ENCODE measurements at places on chromosomes 4 and X.

- no peak for DNase-seq
Measured at GRCh38 chr4:53784112-53784511, 192.8 kb upstream of the LNX1 start.

- DNase-seq: no peak
Measured at GRCh38 chrX:47196098-47196497, 2.5 kb downstream of the UBA1 start.

- no peak for DNase-seq
Measured at GRCh38 chr4:189828081-189828697, 112.5 kb upstream of the FRG1 start.

- no peak for DNase-seq
Measured at GRCh38 chr4:188993871-188994270, 854.6 kb downstream of the TRIML1 start.

GRCh38 chr4:8198206-8198905, 734 bp upstream of the SH3TC1 start:
- no peak for DNase-seq

DNA sequence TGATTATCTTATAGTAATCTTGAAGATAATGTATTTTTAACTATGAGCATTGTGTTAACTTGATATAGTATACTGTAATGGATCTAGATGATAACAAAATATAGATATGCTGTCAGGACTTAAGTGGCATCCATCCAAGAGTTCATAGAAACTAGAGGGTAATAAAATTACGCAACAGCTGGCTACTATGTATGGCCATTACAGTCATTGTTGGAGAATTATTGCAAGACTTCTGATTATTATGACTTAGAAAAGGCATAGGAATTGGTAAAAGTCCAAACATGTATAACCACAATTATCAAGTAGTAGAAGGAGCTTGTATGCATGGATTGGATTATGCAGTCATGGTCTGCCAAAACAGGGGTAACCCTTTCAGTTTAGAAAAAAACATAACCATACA, 9.5 kb downstream of the OGT start:
- no peak for DNase-seq

DNA sequence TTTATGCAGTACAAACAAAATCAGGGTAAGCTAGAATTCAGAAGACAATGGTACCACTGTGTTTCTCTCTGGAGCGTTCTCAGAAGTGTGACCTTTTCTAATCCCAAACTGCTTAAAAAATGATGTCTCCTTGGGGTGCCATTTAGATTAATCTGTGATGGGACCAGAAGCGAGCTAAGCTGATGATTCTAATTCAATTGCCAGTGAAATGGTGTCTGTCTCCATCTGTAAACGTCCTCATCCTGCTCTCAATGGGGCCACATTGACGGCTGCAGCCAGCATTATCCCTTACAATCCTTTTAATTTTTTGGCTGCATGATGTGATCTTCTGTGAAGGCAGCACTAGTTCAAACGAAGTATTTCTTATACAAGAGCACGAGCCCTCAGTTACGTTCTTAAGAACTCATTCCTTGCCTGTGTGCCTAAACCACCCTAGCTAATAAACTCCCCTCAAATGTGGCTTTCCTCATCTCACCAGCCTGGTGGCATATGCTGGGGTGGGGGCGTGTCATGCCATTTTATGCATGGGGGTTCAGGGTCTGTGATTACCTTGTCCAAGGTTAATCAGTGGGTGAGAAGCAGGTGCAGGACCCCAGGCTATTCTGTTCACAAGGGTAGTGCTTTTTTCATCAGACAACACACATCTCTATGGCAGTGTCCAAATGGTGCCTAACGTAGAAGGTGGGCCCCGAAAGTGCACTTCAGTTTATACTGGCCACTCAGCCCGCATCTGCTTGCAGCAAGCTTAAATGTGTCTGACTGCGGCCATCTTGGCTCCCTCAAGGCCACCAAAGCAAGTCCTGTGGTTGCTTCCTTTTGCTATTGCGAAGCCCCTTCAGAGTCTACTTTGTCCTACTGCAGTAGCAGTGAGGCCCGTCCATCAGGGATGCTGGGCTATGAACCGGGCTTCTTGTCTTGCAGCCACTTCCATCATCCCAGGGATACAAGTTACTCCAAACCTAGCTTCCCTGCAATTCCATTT, 45.7 kb upstream of the SLC2A9 start:
- DNase-seq: no peak

- DNase-seq: no peak
Measured at GRCh38 chr4:25421816-25422525, 44.9 kb downstream of the ANAPC4 start.

- DNase-seq: no peak
Measured at GRCh38 chr4:184893801-184894571, 68.2 kb upstream of the ACSL1 start.

DNA sequence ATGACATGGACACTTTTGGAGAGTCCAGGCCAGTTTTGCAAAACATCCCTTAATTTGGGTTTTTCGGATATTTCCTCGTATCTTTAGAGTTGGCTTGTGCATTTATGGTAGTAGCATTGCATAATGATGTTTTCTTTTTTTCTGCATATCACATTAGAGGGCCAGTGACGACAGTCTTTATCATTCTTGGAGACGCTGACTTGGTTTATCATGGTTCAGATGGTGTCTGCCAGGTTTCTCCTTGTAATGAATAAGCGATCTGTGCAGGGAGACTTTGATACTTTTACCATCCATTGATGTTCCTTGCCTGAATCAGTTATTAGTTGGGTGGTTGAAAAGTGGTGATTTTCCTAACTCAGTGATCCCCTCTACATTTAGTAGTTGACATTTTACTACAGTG, 46.6 kb downstream of the KIAA0232 start:
- no peak for DNase-seq

DNA sequence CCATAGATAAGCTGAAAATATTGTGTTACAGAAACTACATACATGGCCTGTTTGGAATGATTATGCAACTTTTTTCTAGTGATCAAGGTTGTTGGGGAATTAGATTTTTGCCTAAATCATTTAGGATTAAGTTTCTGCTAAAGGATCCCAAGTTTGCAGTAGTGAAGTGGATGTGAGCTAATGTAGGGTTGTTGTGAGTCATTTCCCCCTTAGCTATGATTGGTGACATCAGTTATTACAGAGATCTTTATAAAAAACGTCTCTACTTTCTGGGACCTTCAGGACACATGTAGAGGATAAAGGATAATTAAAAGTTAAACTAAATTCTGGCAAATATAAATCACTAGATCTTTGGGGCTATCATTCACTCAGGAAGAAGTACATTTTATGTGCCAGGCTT, 133.3 kb downstream of the GATB start:
- no peak for DNase-seq

DNA sequence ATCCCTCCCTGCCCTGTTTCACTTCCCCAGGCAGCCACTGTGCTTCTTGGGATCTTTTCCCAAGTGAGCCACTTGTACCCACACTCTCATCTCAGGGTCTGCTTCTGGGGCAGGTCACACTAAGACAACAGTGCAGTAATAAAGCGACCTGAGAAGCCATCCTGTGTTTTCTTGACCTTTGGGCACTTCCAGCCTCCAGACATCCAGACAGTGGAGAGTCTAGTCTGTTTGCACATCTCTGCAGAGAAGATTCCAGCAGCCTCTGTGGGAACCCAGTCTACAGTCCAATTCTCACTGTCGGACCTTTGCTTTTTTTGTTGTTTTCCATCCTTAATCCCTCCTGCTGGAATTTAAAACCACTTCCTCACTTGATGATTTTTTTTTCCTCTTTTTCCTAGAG, 50.3 kb upstream of the ATP6AP2 start:
- DNase-seq: no peak

- no peak for DNase-seq
Measured at GRCh38 chr4:119655111-119655837, 26.7 kb upstream of the PDE5A start.

DNA sequence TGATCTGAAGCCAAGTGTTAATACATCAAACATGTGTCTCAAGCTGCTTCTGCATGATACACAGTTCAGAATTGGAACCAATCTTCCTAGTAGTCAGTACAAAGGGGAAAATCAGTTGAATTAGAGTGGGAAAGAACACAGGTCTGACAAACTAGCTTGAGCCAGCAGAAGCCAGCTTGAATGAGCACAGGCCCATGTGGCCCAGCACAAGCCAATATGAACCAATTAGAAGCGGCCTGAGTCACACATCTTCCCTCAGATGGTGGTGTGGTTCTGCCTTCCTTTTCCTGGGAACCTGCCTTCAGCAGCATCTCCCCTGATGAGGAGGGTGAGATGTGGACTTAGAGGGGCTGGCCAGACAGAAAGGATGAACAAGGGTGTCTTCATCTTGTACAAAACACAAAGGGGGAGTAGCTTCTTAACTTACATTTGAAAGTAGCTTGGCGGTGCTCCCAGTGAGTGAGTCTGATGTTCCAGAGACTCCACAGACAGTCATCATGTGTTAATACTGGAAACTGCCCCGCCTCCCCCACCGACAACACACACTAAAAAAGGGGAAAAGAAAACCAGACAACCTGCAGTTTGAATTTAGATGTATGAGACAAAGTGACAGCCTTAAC, 72.0 kb downstream of the FRMPD4 start:
- no peak for DNase-seq

GRCh38 chr4:41363384-41363981, 106.8 kb downstream of the UCHL1 start:
- no peak for DNase-seq

- no peak for DNase-seq
Measured at GRCh38 chrX:86946569-86946968, 571.0 kb upstream of the KLHL4 start.

GRCh38 chr4:131531087-131531486, 1618.0 kb upstream of the PCDH10 start:
- DNase-seq: no peak

DNA sequence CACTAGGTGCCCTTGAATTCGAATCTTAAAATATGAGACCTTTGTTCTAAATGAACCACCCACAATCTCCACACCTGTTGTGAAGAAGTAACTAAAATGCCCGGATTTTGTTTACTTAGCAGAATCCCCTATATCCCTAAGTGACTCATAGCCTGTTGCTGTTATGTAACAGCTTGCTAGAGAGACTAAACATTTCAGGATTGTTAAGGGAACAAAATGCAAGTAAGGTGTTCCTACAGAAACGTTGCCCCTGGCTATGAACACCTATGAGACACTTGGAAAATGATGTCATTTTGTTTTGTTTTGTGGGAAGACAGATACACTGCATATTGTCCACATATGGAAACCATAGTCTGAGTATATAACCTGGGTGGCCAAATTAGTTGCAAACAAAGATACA, 24.2 kb upstream of the MXRA5 start:
- no peak for DNase-seq

DNA sequence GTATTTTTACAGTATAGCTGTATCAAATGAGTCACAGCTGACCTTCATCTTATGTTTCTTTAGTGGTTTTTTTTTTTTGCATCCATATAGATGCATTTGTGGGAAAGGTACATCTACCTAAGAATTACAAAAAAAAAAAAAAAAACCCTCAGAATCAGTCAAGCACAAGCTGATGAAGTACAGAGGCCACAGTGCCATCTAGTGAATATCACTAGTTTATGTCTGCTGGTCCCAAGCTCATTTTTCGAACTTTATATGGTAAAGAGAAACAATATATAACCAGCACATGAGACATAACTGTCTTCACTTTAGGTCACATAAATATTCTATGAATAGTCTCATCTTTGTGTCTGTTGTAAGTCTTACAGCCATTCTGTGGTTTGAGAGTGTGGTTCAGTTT, 220.1 kb downstream of the DLG3 start:
- DNase-seq: no peak

- no peak for DNase-seq
Measured at GRCh38 chrX:56782352-56782751, 53.3 kb downstream of the NBDY start.

DNA sequence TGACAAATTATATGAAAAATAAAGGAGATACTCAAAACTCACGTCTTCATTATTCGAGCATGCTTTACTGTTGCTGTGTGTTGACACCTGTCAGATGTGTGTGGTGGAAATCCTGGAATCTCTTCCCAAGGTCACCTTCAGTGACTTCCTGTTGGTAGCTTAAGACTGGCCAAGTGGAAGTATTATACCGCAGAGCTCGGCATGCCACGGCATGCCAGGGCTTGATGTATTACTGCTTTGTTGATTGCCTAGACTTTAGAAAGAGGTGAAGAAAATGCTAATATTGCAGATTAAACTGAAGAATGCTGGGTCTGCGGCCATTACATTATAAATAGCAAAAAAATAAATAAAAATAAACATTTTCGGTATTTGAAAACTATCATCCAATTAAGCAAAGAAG, 4.6 kb downstream of the TREX2 start:
- DNase-seq: no peak

- no peak for DNase-seq
Measured at GRCh38 chr4:145887241-145887991, 51.2 kb downstream of the ZNF827 start.

DNA sequence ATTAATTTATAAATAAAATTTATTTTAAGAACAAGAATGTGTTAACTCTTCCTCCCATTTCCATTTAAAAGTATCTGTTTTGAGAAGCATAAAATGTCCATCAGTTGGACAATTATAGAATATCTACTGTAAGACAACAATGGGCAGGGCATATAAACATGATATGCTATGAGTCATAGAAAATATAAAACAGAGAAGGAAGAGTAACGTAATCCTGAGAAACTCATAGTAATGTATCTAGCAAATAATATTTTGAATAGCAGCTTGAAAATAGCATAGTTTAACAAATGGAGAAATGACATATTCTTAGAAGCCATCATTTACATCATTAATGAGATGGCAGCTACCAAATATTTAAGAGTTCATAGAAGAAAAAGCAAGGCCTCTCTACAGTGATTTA, 820.3 kb upstream of the PCDH10 start:
- DNase-seq: no peak

DNA sequence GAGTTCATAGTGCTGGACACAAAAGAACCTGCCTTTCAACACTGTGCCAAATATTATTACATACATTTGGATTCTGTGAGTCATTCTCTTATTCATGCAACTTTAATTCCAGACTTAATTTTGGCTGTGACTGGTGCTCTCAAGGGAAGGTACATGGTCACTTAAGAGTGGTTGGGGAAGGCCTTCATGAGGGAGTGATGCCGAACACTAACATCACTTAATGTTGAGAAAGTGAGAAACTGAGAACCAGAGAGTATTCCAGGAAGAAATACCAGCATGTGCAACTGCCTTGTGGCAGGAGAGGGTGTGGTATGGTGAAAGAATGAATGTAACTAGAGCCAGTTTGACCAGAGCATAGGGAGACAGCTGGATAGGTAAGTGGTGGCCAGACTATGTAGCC, 41.5 kb upstream of the FHDC1 start:
- no peak for DNase-seq

GRCh38 chr4:183106839-183107238, 7.8 kb downstream of the WWC2 start:
- DNase-seq: no peak

DNA sequence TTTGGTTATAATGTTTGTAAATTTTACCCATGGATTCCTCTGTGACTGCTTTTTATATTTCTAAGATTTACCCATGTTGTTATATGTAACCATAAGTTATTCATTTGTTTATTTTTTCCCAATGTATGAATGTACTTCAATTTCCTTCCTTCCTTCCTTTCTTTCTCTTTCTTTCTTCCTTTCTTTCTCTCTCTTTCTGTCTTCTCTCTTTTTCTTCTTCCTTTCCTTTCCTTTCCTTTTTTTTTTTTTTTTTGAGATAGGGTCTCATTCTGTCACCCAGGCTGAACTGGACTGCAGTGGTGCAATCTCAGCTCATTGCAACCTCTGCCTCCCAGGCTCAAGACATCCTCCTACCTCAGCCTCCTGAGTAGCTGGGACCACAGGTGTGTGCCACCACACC, 55.6 kb downstream of the ALPK1 start:
- no peak for DNase-seq
